Hematopoietic multipotent progenitor cell treated with erythropoietin and hydrocortisone succinate and interleukin-3 and kit ligand, for 17 days (in vitro differentiated cells): ENCODE measurements at places on chromosomes 2 and 18.

DNA sequence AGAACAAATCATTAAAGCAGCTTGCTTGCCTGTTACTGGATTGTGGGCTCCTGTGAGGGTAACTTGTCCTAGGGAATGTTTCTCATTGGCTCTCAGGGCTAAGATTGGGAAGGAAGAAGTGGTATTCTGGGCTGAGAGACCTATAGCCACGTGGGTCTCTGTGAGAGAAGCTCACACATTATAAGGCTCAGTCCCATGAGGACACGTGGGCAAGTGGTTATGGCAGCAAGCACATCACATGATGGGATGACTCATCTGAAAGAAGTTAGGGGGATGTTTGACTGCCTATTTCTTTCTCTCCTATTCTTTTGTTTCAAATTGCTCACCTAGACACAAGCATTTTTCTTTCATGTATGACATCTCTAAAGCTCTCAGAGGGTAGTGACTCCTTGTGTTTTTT lies 418.0 kb upstream of the ST6GAL2 start:
- no peak for DNase-seq

GRCh38 chr2:71665168-71666093 lies 212.1 kb downstream of the DYSF start:
- no peak for DNase-seq

GRCh38 chr18:28961669-28962228 lies 784.8 kb upstream of the CDH2 start:
- DNase-seq = no peak

GRCh38 chr18:449374-449773 lies 51.1 kb downstream of the COLEC12 start:
- no peak for DNase-seq

DNA sequence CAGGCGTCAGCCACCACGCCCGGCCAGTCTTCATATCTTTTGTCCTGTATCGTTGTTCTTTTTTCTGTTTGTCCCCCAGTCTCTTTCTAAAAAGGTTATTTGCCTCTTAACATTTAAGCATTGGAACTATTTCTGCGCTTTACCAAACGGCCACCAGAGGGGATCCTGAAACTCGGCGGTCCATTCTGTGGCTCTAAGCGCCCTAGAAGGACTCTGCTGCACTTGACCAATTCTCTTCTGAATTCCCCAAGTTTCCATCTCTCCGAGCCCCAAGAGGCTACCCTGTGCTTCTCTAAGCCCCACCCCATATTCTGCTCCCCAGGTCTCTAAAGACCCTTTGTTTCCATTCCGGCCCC lies 33.1 kb upstream of the REG3G start:
- DNase-seq = no peak

DNA sequence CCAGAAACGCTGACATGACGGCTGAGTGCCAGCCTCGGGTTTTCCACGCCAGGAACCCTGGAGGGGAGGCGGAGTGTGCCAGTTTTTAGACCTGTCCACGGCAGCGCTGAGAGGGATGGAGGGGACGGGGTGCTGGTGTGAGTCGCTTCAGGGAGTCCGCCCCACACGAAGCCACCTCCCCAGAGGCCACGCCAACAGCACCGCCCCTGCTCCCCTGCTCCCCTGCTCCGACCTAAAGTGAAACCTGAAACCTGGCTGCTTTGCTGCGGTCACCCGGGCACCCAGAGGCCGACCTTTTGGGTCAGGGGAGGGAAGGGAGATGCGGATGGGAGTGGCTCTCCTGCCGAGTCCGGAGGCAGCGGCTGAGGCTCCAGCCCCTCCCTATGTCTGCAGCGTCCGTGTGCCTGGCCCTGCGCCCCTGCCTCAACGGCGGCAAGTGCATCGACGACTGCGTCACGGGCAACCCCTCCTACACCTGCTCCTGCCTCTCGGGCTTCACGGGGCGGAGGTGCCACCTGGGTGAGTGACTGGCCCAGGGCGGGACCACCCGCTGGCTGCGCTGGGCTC lies 38.1 kb downstream of the SNED1 start:
- no peak for DNase-seq

GRCh38 chr2:160494201-160494644 lies 616 bp upstream of the RBMS1 start:
- no peak for DNase-seq

- DNase-seq = no peak
Observed at GRCh38 chr2:146634230-146635097, 1210.4 kb upstream of the ACVR2A start.

DNA sequence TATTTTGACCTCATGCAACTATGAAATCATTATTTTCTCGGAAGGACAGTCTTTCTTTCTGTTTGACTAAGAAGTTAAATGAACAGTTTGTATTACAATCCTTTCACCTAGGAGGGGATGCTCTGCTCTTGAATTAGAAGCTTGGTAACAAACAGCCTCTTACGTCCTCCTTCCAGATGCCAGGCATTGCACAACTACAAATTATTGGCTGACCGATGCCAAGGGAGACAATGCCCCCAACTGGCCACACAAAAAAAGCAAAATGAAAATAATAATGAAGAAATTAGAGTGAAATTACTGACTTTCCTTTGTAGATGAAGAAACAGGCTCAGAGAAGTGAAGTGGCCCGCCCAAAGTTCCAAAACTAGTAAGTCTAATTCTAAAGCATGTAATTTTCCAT lies 177.9 kb downstream of the CYRIA start:
- no peak for DNase-seq

DNA sequence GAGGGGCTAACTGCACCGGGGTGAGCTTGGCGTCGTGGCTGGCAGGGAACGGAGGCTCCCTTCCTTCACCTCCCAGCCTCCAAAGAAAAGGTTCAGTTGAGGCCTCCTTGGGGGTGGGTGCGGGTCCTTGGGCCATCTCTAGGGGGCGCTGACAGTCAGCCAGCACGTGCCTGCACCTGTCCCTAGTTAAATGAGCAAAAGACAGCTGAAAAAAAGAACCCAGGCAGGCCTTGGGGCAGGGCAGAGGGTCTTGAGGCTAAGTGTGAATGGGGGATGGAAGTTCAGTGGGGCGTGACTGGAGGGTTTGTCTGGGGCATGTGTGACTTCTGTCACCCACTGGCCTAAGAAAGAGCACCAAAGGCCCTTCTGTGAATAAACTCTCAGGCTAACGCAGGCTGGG lies 56.4 kb downstream of the ZFP36L2 start:
- DNase-seq = peak; percentile 82

DNA sequence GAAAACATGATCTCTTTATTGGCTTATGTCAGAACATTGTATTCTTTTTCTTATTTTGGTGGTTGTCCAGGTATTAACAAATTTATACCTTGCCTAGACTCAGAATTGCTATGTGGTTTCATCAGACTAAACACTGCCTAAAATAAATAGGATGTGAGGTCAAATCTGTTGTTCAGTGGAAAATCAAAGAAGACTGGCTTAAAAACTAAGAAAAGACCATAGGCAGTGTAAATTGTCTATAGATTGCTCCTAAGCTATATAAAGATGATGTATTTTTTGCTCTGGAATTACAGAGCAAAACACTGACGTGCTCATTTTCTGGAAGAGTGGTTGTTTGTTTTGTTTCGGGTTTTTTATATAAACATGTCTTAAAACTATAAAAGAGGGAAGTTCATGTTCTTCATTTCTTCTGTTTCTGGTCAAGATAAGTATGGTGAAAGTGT lies 266.0 kb downstream of the ALPK2 start:
- no peak for DNase-seq

GRCh38 chr2:120503793-120504571 lies 158.0 kb downstream of the INHBB start:
- DNase-seq = no peak

DNA sequence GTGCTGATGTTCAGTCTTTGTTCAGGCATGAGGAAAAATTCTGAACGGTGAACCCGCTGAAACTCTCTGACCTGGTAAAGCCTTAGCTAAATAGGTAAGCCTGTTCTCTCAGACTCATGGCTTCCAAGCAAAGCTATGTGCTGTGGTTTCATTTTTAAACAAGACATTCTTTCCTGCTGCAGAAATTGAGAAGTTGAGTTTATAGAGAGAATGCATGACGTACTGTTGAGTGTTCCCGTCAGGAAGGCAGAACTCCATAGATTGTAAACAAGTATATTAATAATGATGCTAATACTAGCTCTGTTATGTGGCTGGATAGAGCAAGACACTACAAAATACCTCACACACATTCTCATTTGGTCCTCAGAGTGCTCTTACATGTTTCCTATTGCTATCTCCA lies 424.0 kb upstream of the CRIM1 start:
- no peak for DNase-seq

DNA sequence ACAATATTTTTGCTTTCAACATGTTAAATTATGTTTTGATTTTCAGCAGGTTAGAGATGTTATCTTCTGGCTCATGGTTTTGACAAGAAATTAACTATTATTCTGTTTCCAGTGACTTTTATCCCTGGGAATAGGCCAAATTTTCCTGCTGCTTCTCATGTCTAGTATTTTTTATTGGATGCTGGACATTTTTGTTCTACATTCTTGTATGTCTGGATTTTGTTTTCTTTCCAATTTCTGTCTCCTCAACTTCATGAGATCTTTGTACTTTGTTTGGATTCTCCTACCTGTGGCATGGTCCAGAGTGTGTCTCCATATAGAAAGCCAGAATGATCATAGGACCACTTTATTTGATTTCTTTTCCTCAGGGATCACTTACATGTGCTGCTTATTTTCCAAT lies 33.1 kb upstream of the MYO1B start:
- no peak for DNase-seq

DNA sequence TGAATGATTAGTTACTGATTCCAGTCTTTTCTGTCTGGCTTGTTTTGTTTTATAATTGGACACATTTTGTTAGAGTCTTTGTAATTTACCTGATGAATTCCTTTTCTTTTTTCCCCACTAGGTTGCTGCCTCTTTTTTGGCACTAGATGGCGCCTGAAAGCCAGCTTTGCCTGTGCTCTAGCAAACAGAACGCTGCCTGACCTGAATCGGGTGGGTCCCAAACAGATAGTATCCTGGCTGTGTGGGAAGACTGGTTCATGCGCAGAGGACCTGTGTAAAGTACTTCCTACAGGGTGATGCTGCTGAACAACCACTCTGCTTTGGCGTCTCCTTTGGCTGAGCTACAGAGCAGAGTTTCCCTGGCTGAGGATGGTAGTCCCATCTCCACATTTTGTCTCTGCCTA lies 288.2 kb downstream of the IKZF2 start:
- no peak for DNase-seq

GRCh38 chr2:30113617-30114293 lies 33.1 kb upstream of the YPEL5 start:
- DNase-seq = no peak

DNA sequence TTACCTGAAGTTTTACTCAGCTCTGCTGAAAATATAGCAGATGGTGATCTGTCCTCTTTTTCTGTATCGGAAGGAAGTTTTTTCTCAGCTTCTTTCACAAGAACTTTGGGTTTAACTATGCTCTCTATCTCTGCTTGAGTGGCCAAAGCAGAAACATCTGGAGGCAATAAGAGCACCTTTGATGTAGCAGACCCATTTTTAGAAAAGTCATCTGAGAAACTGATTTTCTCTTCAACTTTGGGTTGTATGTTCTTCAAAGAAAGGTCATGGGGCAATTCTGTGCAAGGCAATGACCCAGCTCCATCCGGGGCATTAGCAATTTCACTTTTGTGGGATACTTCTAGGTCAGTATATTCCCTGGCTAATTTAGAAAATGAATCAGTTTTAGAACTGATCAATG lies 25.2 kb downstream of the RTN4 start:
- DNase-seq = no peak

- no peak for DNase-seq
Observed at GRCh38 chr18:27707201-27707600, 469.7 kb downstream of the CDH2 start.

DNA sequence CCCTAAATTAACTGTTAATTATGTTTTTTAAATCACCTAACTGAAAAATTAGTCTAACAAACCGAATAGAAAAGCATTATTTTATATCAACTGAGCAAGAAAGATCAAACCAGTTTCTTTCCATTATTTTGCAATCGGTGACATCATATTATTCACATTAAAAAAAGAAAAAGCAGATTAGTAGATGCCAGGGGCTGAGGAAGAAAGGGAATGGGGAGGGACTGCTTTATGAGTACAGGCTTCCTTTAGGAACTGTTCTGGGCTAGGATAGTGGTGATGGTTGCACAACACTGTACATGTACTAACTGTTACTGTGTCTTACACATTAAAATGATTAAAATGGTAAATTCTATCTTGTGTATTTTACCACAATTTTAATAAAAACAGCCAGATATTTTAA lies 59.3 kb downstream of the COBLL1 start:
- no peak for DNase-seq

DNA sequence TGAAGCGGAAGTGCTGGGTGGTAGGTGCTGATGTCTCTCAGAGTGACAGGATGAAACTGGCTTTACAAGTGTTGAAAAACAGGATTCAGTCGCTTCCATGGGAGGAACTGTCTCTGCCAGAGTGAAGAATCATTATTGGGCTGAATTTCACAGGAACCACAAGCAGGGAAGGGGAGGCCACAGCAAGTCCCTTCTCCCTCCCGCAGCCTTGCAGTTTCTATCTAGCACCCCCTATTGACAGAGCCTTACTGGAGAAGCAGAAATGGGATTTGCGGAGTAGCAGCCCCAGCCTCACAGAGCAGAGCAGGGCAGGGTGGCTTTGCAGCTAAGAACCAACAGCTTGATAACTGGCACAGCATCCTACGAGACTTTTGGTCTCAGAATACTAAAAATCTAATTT lies 33.3 kb upstream of the RMP24 start:
- no peak for DNase-seq

- DNase-seq = no peak
Observed at GRCh38 chr2:216540920-216541319, 42.3 kb downstream of the RPL37A start.

GRCh38 chr18:79570266-79571201 lies 109.1 kb upstream of the CTDP1 start:
- no peak for DNase-seq

- no peak for DNase-seq
Observed at GRCh38 chr2:241030333-241030680, 31.9 kb downstream of the SNED1 start.

- DNase-seq = peak; percentile 66
Observed at GRCh38 chr2:10302479-10303180, at the start of gene HPCAL1. Gene HPCAL1, plus strand, starts transcription at chr2:10302904. Its CDS starts 116,854 bp downstream, at chr2:10419758.

DNA sequence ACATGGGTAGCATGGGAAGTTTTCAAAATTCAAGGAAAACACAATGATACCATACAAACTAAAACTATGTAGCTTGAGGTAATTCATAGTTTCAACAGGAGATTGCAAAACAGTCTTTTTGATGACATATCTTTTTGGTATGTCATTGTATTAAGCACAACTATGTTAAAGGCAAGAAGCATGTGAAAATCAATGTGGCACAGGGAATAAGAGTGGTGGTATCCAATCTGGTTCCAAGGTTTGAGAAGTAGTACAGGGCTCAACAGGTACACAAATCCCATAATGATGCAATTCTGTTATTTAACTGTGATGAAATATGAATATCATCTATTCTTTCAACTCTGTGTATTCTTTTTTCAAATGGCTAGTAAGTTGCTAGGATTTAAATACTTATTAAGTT lies 16.4 kb upstream of the DLX2 start:
- no peak for DNase-seq

DNA sequence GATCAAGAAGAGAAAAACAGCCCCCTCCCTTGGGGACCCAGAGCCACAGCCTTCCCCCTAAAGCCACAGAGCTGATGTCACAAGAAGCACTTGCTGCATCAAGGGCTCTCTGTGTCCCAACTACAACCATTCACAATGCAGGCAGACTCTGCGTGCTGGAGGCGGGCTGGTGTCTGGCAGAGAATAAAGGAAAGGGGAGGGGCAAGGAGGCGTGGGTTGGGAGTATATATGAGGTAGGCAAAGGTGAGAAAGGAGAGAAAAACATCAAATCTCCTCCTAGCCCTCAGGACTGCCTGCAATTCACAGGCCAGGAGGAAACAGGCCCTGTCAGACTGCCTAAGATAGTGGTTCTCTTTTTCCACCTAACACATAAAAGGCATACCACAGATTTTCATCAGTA lies 48.8 kb upstream of the IHH start:
- no peak for DNase-seq

- no peak for DNase-seq
Observed at GRCh38 chr2:8754106-8754776, 72.4 kb downstream of the ID2 start.
